WTC11 (cell line): ENCODE measurements at places on chromosomes 7 and 10.

DNA sequence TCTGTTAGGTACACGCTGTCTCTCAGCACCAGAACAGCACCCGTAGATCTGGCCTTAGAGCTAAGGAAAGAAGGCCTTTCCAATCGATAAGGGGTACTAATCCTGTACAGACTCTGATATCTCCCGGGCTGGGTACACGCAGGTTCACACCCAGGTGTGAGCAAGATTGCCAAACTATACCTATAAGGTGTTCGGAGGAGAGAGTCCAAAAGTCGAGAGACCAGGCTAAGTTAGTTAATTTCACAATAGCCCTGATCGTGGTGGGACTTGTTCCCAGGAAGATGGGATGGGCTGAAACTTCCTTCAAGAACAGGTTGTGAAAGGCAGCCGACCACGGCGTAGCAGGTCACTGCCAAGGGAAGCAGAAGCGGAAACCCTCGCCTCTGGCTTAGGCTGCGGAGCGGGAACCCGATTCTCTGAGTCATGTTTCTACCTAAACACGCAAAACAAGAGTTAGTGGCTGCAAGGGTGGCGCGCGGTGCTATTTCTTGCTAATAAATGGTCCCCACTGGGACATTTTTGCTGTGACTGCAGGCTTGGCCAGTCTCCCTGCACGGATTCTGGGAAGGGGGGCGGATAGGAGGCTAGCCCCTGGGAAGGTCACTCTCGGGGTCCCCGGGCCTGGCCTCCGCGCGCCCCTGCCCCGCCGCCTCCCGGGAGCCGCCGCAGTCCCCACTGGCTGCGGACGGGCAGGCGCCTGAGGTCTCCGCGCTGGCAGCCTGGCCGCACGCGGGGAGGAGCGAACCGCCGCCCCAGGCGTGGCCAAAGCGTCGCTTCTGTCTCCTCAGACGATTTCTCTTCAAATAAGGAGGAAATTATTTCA lies 75.4 kb upstream of the PDSS1 start:
- peak; percentile 60 for DNase-seq

GRCh38 chr10:45058580-45058979 lies 57.9 kb downstream of the ZNF22 start:
- DNase-seq: no peak

DNA sequence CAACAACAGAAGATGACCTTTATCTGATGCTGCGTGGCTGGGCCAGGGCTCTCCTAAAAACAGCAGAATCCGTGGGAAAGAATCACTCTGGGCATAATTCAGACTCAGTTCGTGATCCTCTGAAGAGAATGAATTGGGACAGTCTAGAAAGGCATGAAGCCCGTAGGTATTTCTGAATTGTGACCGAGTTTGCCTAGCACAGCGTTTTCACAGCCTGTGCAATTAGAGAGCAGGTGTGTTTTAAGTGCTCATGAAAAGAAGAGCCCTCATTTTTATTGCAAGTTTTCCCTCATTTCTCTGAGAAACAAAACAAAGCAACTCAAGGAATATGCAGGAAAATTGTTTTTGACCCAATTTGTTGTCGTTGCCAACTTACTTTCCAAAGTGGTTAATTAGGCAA lies 366.2 kb downstream of the WDR11 start:
- no peak for DNase-seq

- no peak for DNase-seq
These were observed 118.3 kb upstream of the ZNF438 start for GRCh38 chr10:31149835-31150512.

DNA sequence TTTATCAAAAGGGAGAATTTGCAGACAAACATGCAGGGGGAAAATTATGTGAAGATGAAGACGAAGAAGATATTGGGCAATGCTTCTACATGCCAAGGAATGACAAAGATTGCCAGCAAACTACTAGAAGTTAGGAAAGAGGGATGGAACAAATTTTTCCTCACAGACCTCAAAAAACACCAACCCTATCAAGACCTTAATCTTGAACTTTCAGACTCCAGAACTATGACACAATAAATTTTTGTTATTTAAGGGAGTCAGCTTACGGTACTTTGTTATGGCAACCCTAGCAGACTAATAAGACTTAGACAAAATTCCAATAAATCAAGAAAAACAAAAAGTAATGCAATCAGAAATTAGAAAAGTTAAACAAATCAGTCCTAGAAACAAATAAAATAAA lies 280.0 kb upstream of the GNAI1 start:
- DNase-seq: no peak

DNA sequence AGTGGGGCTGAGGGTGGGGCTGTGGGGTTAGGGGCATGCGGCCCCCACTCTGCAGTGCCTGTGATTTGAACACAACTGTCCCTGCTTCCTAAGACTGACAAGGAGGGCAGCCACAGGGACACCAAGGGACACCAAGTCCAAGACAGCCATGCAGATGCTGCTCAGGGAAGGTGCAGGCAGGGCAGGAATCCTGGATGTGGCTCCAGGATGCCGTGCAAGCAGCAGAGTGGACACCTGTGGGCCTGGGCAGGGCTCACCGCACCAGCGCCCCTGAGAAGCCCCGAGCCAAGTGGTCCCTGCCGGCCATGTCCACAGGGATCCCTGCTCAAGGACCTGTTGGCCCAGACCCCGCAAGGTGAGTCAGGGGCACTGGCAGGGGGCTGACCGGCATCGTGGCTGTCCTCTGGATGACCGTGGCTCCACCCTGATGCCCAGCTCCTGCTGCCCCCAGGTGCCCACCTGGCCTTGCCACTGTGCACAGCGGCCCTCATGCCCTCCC lies 58.5 kb downstream of the STK32C start:
- DNase-seq: no peak

GRCh38 chr7:155942226-155942950 lies 130.1 kb upstream of the SHH start:
- no peak for DNase-seq

GRCh38 chr7:1230411-1231213 lies 2.1 kb upstream of the UNCX start:
- DNase-seq: peak; percentile 33

DNA sequence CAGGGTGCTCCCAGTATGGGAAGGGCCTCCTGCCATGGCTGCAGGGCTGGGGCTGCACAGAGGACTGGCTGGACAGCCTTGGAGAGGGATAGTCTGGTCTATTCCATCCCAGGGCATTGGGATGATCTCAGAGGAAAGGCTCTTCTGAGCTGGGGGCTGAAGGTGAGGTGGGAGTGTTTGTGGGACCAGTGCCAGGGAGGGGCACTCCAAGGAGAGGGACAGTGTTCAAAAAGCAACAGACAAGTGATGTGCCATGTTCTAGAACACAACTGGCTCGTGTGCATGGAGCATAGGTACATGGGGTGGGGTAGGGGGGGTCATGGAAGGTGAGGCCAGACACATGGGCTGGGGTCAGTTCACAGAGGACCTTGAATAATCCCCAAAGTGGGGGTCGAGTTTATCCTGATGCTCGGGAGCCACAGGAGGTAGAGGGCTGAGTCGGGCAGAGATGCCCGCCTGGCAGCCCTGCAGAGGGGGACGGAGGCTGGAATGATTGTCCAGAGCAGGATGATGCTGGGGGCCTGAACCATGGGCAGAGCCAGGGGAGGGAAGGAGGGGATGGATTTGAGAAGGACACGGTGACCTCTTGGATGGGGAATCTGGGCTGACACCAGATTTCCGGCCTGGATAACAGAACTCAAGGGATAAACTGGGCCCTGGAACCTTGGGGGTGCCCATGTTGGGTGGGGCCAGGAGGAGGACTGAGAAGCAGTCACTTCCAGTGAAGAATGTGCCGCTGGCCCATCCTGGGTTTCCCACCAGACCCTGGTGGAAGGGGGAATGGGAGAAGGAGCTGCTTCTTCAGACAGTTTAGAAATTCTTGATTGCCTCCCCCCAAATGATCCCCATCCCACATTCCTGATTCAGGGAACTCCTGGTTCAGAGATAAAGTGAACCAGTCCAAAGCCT lies 50.4 kb downstream of the NEURL1 start:
- no peak for DNase-seq

- DNase-seq: no peak
These were observed 462.5 kb downstream of the PLXNA4 start for GRCh38 chr7:132113536-132114371.

DNA sequence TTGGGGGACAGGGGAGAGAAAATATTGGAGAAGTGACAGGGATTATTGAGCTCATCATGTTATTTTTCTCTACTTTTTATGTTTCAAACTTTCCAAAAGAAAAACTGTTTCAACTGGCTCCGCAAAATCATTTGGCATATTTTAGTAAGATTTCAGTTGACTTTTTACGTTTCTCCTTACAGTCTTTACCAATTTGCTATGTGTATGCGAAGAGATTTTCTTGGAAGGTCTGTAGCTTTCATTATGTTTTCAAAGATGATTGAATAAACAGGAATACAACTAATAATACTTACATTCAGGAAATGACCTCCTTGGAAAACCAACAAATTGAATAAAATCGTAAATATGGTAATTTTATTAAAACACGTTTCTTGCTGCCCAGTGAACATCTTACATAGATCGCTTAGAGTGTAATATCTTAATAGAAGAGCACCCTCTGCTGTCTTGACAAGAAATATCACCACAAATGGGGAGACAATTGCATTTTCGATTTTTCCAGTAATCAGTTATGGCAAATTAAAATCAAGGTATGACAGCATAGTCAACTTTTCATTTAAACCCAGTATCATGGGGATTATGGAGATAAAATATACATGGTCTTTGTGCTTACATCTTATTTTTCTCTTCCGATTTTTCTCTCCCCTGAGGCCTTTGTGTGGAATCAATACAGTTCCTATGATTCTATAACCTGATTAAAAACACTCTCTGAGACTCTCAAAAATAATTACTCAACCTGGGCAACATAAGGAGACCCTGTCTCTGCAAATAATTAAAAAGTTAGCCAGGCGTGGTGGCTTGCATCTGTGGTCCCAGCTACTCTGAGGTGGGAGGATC lies 43.1 kb downstream of the MBL2 start:
- DNase-seq: no peak

GRCh38 chr7:47601119-47601880 lies 19.4 kb upstream of the TNS3 start:
- no peak for DNase-seq

GRCh38 chr10:28520346-28520745 lies 12.6 kb upstream of the WAC start:
- DNase-seq: no peak

- DNase-seq: no peak
These were observed 9.3 kb downstream of the OSBPL3 start for GRCh38 chr7:24970676-24971075.

DNA sequence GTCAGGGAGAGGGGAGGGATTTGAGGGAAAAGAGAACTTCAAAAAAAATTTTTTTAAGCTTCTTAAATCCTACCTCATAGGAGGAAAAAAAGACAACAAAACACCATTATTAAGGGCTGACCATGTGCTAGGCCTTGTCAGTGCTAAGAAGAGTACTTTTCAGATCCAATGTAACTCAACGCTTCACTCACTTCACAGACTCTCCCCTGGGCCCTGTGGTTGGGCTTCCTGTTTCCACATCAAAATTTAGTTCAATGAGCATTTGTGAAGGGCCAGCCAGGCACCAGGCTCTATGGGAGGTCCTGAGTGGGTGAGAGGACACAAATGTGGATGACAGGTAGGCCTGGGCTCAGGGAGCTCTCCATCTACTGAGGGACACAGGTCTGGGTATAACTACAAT lies 249.8 kb downstream of the PTEN start:
- no peak for DNase-seq

DNA sequence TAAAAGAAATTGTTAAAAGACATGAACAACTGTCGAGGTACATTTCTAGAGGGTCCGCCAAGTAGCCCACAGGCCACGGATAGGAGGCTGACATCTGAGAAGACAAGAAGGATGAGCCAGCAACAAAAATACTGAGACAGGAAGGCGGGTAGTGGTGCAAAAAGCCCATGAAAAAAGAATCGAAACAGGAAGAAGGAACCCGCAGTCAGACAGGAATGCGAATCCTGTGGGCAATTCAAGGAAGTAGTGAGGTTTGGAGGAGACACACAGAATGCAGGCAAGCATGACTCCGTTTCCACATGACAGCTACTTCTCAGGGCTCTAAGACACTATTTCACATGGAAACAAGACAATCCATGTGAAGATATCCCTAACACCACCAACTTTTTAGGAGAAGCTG lies 125.2 kb downstream of the DOCK4 start:
- DNase-seq: no peak

- no peak for DNase-seq
These were observed 53.7 kb upstream of the LBX1 start for GRCh38 chr10:101282947-101283346.

DNA sequence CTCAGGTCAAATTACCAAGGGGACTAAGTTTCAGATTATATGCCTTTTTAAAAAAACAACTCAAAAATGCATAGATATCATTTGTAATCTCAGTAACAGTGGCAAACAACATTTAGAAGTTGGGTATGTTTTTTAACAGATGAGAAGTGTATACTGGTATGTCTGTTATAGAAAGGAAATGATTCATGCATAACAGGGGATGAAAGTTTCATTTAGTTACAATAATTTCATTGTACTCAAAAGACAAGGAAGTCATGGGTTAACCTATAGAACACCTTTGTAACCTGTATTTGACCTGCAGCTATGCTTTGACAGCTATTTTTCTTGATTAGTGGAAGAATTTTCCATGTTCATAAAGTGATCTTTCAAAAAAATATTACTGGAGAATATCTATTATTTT lies 35.4 kb upstream of the FAM133B start:
- no peak for DNase-seq

GRCh38 chr7:101618207-101618839 lies 10.8 kb downstream of the MYL10 start:
- DNase-seq: no peak

DNA sequence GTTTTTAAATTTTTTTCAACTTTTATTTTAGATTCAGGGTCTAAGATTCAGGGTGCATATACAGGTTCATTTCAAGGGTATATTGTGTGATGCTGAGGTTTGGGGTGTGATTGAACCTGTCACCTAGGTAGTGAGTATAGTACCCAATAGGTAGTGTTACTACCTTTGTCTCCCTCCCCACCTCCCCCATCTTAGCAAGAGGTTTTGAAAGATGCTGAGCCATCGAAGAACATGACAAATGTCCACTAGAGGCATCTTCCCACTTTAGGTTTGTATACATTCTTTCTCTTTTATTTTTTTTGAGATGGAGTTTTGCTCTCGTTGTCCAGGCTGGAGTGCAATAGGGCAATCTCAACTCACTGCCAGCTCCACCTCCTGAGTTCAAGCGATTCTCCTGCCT lies 880 bp upstream of the MGAM2 start:
- DNase-seq: no peak

DNA sequence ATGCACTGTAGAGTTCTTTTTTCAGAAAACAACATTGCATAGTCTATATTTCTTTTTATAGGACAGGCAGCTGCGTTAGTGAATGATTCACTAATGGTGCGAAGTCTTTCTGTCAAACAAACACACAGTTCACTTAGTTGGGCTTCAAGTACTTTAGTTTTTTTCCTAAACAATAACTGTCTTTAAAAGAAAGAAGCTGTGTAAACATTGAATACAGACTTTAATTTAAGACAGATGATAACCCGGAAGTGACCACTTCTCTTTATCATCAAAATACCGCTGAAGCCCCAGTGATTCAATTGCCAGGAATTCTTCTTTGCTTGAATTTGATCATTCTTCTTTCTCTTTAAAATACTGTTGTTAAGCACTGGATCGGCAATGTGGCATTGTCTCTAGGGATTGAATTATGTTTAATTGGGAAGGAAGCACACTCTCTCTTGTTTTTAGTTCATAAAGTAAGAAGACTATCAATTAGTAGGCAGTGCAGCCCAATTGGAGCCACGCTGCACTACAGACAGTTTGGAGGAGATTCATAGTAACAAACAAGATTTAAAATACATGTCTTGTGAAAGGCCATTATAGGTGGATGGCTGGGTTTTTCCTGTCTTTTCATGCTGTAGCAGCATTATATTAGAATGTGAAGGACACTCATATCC lies 30.4 kb downstream of the CNTNAP2 start:
- DNase-seq: no peak
